Sciatic nerve (tissue), 2 donors: ENCODE measurements at places on chromosomes 5 and 9. TPM values are rescaled to one million over a fixed set of nuclear protein-coding genes. Genes with fewer than 3 reads are reported as not detected.
A peak's percentile ranks its signal among the peaks of the same experiment; 100 is the strongest.

- peak; percentile 54 for DNase-seq
Observed at GRCh38 chr9:134492281-134492691, 149.3 kb upstream of the COL5A1 start.

The PRRX2 gene
- total RNA-seq, result 13.2 TPM

GRCh38 chr9:107518037-107518807 lies 28.7 kb upstream of the KLF4 start:
- DNase-seq, result no peak

The BTNL8 gene
- 0.53 TPM for total RNA-seq

GRCh38 chr5:24643156-24643555 lies 1.6 kb downstream of the CDH10 start:
- DNase-seq, result no peak

GRCh38 chr5:105508519-105508918 lies 1945.9 kb upstream of the NUDT12 start:
- DNase-seq, result no peak

The POLK gene
- total RNA-seq, result 63.8 TPM

DNA sequence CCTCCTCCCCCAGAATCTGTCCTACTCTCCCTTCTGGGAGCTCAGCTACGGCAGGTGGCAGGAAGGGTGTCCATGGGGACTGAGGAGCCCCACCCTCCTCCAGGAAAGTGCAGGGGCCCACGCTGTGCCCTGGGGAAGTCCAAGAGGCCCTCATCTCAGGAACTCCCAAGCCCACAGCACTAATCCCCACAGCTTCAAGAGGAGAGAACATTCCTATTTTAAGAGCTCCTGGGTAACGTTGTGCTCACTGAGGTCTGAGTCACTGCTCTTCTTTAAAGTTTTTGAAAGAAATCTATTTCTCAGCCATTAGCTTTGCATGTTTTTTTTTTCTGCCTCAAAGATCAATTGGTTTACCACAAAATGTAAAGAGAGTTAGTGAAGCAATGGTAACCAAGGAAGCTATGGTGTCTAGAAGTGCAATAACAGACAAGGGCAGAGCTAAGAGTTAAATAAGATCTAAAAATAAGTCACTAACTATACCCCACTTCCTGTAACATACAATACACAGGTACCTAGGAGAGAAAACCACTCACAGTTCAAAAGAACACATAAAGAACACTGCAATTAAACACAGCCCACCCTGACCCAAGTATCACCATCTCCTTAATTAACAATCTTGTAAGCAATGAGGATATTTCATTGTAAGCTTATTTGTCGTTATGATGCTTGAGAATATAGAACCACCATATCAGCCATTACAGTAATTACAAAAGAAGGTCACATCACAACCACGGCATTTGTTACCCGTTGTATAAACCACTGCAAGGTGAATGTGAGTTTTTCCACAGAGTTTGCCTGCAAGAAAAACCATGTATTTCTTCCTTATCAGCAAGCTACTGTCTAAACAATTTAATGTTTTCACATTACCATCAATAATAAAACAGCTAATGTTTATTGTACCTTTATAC lies 382.3 kb upstream of the SLC30A5 start:
- DNase-seq, result no peak

The SH3RF2 gene
- 3.0 TPM for total RNA-seq

DNA sequence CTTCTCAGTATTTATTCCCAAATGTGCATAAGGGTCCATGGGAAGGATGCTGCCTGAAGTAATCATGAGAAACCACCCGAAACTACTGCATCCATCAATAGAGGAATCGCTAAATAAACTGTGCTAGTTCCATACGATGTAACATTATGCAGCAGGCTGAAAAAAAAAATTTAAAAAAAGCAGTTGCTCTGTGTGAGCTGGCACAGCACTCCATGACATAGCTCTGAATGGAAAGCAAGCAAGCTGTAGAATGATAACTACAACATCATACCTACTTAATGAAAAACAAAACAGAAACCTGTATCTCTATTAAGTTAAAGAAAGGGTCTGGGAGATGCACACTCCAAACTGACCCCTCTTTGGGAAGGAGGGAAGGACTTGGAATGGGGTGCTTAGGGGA lies 49.3 kb downstream of the SHB start:
- DNase-seq, result no peak

DNA sequence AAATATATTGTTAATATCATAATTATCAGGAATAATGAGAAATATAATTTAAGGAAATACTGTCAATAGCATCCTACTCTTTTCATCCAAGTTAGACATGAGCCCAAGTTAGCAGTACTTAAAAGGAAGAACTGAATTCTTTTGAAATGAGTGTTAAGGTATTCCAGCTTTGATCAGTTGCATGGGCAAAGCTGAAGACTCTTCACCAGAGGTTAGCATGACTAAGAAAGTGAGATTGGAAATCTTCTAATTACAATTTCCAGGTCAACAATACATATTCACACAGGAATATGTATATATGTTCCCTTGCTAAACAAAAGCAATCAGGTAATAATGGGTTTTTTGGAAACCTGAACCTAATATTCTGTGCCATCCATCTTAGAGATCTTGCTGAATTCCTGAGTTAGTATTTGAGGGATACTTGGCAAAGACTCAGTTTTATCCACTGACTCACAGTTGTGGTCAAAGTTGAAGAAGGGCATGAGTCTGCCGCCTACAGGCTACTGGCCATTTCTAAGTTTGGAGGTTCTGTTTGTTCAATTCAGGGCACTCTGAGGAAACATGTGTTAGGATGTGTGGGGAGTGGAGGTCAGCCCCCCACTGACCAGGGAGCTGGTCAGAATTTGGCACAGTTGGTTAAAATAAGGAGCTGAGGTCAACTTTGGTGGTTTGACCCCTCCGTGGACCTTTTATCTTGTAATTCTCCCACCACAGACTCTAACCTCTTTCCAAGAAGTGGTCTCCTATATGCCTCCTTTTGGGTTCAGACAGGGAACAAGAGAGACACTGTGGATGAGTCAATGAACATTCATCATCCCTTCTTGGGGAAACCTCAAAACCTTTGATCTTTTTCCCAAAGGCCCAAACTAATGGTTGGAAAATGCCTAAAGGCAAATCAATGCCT lies 118.3 kb downstream of the PIK3R1 start:
- no peak for DNase-seq

DNA sequence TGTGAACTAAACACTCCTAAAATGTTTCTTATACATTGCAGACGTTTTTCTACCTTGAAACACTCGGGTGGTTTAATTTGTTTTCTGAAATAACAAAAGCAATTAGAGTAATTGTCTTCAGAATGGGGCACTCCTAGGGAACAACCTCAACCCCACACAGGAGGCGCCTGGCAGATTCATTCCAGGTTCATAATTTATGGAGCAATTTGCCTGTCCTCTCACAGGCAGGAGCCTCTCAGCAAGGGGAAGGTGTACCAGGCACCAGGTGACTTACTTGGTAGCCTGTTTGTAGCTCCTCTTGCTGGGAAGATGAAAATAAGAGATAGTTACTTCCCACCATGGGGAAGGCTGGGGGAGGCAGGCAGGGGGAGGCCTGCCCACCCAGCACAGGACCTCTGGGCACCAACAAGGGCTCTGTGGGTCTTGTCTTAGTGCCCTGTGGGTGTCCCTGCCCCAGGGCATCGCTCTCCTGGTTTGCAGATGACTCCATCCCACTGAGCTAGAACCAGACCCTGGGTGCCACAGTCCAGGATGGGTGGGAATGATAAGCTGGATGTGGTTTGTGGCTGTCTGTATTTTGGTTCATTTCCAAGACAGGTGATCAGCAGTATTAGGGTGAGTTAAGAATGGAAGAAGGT lies 144.4 kb downstream of the FSTL4 start:
- DNase-seq, result no peak

The PCDHB6 gene
- 2.4 TPM for total RNA-seq

DNA sequence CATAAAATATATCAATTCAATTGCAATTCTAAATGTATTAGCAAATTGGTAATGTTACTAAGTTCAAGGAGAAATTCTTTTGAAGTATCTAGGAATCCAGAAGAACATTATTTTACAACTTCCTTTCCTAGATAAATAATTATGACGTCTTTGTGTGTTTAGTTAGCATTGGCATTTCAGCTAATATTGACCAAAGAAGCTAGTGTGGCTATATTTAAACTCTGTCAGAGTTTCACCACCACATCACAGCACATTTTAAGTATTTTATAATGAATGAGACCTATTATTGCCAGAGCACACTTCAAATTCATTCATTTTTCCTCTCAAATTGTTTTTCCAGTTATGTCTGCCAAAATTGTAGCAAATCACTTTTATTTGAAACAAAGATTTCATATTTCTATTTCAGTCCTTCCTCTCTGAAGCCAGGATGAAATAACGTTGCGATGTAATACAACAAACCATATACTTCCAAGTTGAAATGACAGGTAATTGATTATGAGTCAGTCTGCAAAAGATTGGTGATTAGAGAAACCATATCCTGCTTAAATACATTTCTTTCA lies 18.9 kb downstream of the PLK2 start:
- DNase-seq, result no peak

- no peak for DNase-seq
Observed at GRCh38 chr5:174501461-174502069, 222.8 kb upstream of the MSX2 start.

- no peak for DNase-seq
Observed at GRCh38 chr9:77587042-77587441, 61.1 kb downstream of the GNA14 start.

DNA sequence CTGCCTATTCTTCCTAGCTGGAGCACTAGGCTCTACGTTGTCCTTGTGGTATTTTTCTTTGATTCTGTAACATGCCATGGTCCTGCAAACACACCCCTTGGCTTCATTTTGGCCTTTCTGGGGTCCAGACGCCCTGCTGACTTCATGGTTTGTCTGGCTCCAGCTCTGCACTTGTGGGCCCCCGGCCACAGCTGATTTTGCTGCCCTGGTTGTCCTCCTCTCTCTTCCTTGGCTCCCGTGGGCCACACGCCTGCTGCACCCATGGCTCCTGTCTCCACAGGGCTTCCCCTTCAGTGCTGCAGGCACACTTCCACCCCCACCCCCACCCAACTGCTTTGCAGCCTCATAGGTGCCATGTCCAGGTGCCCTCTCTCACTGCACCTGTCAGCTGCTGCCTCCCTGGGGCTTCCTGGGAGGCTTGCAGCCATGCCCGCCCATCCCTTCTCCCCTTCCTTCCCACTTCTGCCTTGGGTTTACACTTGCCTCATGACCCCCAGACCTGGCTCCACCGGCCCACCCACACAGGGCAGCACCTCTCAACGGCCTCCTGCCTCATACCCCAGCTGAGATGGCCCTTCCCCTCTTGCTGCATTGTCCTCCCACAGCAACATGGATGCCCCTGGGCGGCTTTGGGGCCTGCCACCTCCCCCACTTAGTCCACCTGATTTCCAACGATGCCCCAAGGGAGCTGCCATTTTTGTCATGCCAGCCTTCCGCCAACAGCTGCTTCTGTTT lies 25.6 kb downstream of the SLC6A3 start:
- DNase-seq, result no peak

GRCh38 chr5:150404941-150405816 lies 7.5 kb downstream of the CD74 start:
- DNase-seq, result no peak

DNA sequence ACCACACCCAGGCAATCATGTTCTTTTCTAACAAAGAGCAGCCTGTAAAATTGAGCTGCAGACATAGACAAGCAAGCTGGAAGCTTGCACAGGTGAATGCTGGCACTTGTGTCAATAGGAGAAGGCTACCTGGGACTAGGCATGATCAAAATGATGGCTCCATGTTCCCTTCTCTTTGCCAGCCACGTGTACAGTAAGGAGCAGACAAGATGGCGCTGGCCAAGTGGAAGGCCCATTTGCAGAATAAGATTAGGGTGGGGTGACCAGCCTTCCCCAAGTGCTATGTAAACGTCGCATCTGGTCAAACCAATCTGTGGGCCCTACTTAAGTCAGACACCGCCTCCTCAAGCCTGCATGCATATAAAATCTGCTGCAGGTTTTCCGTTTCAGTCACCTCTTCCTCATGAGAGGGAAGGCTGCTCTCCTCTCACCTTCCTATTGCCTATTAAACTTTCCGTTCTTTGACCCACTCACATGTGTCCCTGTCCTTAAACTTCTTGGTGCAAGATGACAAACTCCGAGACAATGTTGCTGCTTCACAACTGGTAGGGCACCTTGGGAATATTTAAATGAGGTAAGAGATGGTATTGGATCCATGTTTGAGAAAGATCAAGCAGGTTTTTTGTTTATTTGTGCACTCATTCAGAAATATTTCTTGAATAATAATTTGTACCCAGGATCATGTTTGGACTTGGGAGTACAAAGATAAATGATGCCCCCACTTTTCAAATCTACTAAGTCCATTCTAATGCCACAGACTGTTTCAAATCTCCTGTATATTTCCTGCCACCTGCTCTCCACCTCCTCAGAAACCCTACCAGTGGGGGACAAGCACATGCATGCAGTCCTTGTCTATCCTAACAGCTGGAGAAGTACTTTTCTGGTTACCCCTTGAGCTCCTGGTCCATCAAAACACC lies 30.7 kb upstream of the TGFBR1 start:
- DNase-seq, result no peak

- no peak for DNase-seq
Observed at GRCh38 chr9:21828853-21829410, 26.5 kb downstream of the MTAP start.

GRCh38 chr5:151490627-151491026 lies 43.2 kb downstream of the SLC36A1 start:
- no peak for DNase-seq

- no peak for DNase-seq
Observed at GRCh38 chr9:118215549-118215948, 511.3 kb downstream of the TLR4 start.

The IRX2 gene
- total RNA-seq, result 0.13 TPM

DNA sequence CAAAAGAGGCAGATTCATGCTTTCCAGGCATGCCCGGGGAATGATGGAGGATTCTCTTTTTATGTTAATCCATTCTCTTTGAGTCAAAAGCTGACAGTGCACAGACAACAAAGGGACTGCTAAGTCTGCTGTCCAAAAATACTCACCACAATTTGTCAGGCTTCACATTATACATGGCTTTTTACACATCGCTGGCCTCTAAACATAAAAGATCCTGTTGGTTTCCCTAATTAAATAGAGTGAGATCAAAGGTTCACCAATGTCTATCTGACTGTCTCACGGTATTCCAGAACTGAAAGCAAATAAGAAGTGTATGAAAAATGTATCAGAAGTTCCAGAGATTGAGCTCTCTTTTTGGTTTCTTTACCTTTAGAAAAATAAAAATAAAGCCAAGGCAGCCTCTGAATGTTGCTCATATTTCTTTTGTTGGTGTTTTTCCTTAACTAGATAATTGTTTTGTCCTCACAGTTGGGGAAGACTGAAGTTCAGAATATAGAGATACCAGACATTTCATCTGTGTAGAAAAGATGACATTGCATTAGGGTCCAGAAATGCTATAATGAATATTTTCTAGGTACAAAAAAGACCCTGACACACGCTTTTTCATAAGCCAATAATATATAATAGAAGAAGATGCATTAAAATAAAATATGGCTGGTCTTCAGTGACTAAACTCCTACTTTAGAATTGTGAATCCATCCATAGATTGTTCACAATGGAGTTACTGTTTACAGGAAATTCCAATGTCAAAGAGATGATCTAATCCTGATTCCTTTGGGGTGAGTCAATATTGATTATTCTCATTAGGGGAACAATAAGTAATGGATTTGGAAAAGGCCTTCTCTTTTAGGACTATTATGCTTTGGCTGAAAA lies 688.2 kb upstream of the CDH6 start:
- no peak for DNase-seq

The MAP3K1 gene
- 28.4 TPM for total RNA-seq
